ENCODE measurements at places on chromosomes 12 and 14.

DNA sequence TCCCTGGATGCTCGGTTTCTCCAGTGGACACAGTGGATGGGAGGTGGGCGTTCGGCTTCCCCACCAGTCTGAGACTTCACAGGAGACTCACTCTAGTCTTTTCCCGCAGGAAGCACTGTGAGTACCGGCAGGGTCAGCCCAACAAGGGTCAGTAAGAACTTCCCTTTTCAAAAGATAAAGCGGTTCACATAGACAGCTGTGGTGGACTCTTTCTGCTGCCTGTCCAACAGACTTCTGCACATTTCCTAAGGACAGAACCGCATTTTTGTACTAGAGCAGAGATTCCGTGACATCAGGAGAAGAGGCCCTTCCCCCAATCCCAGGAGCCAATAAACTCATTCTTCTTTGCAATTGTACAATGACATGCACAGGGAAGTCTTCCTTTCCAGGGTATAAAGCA, 10.4 kb downstream of the LTBR start:
- DNase-seq = no peak

DNA sequence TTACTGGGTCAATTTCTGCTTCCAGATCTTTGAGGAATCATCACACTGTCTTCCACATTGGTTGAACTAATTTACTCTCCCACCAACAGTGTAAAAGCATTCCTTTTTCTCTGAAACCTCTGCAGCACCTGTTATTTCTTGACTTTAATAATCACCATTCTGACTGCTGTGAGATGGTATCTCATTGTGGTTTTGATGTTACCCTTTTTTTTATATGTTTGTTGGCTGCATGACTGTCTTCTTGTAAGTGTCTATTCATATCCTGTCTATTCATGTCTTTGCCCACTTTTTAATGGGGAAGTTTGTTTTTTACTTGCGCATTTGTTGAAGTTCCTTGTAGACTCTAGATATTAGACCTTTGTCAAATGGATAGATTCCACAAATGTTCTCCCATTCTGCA, 324.9 kb downstream of the NAV3 start:
- DNase-seq = no peak

GRCh38 chr12:65825507-65826352, 1.4 kb downstream of the HMGA2 start:
- no peak for DNase-seq

- no peak for DNase-seq
These were observed 2.3 kb upstream of the DIO2 start for GRCh38 chr14:80213602-80214001.

GRCh38 chr14:72909163-72909562, 15.3 kb upstream of the DPF3 start:
- no peak for DNase-seq

DNA sequence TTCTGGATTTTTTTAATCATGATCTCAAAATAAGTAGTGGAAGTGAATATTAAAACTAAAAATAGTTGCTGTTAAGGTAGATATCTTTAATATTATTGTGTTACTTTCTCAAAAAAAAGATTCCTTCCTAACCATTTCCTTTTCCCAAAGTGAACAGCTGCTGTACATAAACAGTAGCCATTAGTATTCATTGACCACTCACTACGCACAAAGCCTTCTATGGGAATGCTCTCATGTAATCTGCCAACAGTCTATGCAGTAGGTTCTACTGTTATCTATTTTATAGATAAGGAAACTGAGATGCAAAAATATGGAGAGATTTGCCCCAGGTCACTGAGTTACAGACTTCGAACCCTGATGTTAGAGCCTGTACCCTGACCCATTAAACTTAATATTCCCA, 32.1 kb downstream of the ZFP36L1 start:
- no peak for DNase-seq

- DNase-seq = no peak
These were observed 340.9 kb downstream of the PCNX1 start for GRCh38 chr14:71248194-71248593.

GRCh38 chr12:31023271-31023724, 50.4 kb upstream of the DDX11 start:
- DNase-seq = no peak

GRCh38 chr12:22641353-22642053, 16.5 kb downstream of the ETNK1 start:
- DNase-seq = no peak

- DNase-seq = no peak
These were observed 27.5 kb downstream of the TESPA1 start for GRCh38 chr12:54956818-54957641.

DNA sequence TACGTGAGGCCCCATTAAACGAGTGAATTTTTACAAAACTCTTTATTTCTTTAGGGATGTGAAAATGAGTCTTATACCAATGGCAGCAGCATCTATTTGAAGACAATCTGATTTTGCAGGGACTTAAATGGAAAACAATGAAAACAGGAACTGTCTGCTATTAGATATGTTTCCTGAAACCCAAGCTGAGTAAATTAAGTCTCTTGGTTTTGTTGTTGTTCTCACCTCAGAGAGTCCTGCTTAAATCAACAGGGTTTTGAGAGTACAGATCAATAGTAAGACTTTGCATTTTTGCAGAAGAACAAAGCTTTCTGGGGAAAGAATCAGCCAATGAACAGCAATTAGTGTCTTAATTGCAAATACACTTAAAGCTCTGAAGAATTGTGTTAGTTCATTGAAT, 39.1 kb upstream of the LGR5 start:
- no peak for DNase-seq

GRCh38 chr12:40038619-40039018, 67.3 kb downstream of the SLC2A13 start:
- no peak for DNase-seq

- no peak for DNase-seq
These were observed 4.3 kb downstream of the DIP2B start for GRCh38 chr12:50508970-50509663.

DNA sequence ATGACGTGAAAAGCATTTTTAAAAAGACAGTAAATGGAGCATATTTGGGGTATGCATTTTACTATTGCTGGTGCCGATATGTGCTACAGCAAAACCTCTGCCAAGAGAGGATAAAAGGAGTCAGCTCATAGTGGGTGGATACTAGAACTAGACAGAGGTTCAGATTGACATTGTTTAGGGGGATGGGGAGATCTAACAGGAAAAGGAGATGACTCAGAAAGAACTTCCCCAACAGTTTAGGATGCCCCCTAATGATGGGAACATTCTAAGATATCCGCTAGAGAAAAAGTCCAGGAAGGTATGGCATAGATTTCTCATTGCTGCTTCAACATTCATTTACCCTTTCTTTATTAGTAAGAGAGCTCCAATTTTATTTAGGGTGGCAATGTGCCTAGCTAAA, 110.5 kb upstream of the CLEC14A start:
- no peak for DNase-seq

GRCh38 chr12:40331886-40332285, 107.1 kb downstream of the LRRK2 start:
- no peak for DNase-seq

DNA sequence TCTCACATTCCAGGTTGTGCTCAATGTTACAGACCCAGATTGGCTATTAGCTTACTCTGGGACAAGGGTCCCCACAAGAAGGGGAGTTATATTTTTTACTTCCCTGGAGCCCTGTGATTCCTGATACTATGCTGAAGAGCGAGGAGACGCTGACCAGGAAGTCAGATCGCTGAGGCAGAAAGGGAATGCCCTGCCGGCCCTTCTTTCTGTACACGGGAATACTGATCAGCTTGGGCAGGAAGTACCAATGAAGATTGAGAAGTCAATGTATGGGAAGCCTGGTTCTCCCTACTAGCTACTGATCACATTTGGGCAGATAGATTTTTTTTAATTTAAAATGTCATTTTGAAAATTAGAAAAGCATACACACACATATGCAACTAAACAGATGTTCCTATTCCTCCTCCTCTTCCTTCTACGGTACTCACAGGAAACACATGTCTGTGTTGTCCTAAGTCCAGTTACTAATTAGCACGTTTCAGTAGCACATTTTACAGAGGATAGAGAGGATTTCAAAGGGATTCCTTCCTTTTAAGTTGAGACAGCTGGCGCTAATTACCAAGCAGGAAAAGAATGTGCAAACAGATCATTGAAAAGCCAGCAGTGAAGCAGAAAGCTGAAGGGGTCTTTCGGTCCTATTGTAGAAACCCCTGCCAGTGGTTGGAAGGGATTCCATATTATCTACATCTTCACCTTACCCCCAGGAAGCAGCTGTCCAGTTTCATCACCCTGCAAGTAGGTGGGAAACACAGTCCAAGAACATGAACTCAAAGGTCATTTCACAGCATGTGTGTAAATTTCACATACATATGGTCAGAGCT, 292.4 kb downstream of the DUSP6 start:
- peak; percentile 50 for DNase-seq

DNA sequence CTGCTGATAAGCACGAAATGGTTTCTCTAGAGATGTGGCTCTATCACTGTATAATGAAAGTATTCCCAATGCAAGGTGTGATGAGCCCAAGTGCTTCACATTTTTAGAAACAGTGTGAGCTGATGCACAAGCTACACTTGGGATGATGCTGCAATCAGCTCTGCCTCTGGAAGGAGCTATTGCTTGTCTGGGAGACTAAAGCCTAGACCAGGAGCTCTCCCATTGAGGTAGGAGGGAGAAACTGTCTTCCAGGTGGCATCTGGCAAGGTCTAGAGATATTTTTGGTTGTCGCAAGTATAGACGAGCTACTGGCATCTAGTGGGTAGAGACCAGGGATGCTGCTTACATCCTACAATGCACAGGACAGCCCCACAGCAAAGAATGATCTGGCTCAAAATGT, 42.0 kb downstream of the HECTD4 start:
- DNase-seq = no peak

- DNase-seq = no peak
These were observed 61.3 kb downstream of the DICER1 start for GRCh38 chr14:95095996-95096395.

DNA sequence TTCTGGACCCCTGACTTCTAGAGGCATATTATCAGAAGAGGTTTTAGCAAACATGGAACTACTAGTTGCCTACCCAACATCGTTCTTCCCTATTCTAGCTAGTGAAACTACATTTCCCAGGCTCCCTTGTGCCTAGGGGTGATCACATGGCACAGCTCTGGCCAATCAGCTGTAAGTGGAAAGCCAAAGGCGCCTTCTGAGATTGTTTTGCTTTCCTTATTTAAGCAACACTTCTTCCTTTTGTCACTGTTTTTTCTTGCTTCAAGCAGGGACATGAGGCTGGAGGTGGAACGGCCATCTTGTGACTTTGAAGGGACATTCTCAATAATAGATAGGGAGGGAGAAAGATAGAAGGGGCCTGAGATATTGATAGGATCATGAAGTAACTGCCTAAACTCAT, 136.7 kb downstream of the ZNF664 start:
- no peak for DNase-seq

DNA sequence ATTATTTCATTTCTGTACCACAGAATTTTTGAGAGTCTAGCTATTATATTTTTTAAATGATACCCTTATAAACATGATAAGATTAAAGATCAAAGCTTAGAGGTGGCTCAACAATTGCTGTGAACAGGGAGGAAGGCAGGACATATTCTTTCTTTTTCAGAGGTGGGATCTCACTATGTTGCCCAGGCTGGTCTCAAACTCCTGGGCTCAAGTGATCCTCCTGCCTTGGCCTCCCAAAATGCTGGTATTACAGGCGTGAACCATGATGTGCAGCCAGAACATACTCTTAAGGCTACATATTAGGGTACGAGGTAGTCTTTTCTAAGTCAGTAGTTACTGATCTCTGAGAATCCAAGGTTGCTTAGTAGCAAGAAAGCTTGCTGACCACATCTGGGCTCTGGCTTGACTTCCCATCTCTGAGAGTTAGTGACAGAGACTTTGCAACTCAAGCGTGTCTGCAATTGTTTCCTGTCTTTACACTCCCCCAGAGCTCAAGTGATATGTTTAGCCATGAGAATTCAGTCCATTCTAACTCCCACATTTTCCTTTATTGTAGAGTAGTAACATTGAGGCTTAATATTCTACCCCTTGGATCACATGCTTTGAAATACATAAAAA, 8.6 kb downstream of the RAB5B start:
- no peak for DNase-seq

GRCh38 chr12:55713721-55714120, 2.1 kb upstream of the BLOC1S1 start:
- no peak for DNase-seq

- DNase-seq = no peak
These were observed 214.4 kb downstream of the BMP4 start for GRCh38 chr14:53742233-53742620.

DNA sequence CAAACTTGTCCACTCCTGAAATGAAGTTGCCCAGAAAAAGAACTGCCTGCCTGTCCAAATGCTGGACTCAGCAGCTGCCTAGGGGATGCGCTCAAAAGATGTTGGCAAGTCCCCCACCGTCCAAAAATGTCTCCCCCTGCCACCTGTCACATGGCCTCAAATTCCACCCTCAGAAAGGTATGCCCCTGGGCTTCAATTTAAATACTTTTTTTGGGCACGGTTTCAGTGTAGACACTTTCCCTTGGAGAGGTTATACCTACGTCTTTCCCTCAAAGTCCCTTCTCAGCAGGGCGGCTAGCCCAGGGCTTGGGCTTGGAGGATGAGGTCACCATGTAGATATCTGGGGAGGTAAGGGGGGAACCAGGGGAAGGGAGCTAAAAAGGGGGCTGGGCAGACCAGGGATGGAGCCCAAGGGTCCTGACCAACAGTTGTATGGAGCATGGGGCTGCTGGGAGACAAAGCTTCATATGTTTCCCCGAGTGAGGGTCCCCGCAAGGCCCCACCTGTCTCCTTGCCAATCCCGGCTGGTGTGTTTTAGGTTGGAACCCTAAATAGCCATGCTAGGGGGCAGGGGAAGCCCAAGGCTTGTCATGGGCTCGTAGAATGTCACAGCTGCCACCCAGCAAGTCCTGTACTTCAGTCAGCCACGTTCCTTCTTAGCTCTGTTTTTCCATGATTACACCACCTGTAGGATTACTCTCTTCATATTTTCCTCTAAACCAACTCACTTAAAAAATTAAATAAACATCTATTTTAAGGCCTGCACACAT, 131.2 kb upstream of the TBX3 start:
- DNase-seq = no peak

- DNase-seq = no peak
These were observed 49.6 kb downstream of the LRCOL1 start for GRCh38 chr12:132560614-132561426.

DNA sequence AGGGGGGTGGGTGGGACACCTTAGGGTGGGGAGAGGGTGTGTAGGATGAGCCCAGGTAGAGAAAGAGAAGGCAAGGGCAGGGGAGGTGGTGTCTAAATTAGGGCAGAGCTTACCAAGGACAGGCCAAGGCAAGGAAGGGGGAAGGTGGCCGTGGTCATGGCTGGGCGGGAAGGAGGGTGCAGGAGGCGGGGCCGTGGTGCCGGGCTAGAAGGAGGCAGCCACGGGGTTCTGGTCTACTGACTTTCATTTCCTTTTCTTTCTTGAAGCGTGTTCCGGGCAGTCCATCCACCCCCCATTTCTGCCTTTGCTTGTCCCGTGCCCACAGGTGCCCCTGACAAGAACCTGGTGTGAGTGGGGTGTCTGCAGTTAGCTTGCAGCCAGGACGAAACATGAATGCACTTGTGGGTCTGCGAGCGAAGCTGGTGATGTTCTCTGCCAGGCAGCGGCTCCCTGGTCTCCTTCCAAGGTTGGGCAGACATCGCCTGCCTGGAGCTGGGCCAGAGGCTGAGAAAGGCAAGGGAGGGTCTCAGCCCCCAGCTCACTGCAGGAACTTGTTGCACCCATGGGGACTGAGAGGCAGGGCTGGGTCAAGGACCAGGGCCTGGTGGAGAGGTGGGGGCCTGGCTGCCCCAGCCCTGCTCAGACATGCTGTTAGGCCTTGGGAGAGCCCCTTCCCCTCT, 58.2 kb downstream of the KIF26A start:
- no peak for DNase-seq

- no peak for DNase-seq
These were observed 70.0 kb upstream of the CPM start for GRCh38 chr12:69002969-69003368.
